Neural crest cell (in vitro differentiated cells): ENCODE measurements at places on chromosomes 13 and 19.

DNA sequence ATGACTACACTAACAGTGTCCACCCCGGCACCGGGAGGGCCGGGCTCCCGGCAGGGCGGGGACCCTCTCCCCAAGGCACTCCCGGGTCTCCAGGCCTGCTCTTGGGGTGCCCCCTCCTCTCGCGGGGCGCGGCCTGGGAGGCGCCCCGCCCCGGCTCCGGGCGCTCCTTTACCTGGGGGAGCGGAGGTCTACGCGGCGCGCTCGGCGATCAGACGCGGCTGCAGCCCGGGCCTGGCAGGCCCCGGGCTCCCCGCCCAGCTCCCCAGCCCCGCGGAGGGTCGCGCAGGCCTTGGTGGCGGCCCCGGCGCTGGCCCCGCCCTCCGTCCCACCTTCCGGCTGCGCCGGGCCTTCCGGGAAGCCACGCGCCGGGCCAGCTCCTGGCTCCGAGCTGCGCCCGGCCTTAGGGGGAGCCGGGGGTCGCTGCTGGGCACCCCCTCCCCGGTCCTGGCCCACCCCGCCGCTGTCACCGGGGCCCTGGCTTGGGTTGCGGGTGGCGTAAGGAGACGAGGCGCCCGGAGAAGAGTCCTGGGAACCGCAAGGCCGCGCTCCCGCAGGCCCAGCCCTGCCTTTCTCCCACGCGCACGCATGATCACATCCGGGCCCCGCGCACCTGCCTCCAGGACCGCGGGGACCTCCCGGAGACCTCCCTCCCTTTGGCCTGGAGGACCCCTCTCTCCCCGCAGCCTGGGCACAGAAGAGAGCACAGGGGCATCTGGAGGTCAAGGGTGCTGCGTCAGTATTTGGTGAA is at the start of gene C19orf12:
C19orf12 (minus strand) TSS at position 309 of the 748 bp plus-strand sequence. CDS start 6,848 bp downstream, outside the sequence.
- DNase-seq, result peak; percentile 59

GRCh38 chr13:85031771-85032170 is 767.4 kb downstream of the SLITRK6 start:
- no peak for DNase-seq

- no peak for DNase-seq
Observed at GRCh38 chr13:32107474-32107873, 75.9 kb downstream of the FRY start.

GRCh38 chr13:74280795-74281490 is 146.7 kb upstream of the KLF12 start:
- DNase-seq, result no peak

DNA sequence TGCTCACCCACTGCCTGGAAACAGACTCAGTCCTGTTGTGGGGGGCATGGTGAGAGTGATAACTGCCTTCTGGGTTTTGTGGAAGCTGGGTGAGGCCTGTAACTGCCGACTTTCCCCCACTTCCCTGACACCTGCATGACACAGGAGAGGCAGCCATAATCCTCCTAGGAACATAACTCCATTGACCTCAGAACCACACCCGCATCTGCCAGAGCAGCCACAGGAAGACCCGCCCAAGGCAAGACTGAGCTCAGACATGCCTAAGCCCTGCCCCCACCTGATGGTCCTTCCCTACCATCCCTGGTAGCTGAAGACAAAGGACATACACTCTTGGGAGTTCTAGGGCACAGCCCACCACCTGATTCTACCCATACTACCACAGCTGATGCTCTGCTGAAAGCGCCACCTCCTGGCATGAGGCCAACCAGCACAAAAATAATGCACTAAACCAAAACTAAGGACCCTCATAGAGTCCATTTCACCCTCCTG is 326.7 kb downstream of the RBM26 start:
- DNase-seq, result no peak

GRCh38 chr19:49497047-49497788 is 984 bp downstream of the RPS11 start:
- DNase-seq, result no peak

DNA sequence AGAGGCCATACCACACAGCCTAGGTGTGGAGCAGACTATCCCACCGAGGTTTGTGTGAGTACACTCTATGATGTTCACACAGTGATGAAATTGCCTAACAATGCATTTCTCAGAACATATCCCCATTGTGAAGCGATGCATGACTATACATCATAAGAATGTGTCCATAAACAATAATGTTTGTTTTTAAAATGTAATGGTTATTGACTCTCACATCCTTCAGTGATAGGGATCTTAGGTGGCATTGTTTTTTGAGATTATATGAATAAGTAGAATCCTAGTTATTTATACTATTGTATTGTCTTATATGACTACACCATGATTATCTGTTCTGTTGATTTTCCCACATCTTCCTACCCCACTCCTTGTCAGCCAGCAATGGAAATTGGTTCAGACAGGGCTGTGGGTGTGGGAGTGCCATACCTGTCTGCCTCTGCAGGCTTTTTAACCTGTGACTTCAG is 13.6 kb downstream of the CCNA1 start:
- no peak for DNase-seq

DNA sequence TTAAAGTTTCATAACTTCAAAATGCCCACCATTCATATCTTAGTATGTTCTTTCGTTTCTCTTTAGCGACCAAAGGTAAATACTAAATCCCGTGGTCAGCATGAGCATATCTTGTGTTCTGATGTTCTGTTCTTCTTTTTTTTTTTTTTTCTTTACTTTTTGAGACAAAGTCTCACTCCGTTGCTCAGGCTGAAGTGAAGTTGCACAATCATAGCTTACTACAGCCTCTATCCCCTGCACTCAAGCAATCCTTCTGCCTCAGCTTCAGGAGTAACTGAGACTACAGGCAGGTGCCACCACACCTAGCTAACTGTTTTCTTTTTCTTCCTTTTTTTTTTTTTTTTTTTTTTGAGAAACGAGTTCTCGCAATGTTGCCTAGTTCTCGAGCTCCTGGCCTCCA is 60.9 kb upstream of the ATP12A start:
- DNase-seq, result no peak

GRCh38 chr13:75946536-75947284 is 310.6 kb downstream of the LMO7 start:
- no peak for DNase-seq

DNA sequence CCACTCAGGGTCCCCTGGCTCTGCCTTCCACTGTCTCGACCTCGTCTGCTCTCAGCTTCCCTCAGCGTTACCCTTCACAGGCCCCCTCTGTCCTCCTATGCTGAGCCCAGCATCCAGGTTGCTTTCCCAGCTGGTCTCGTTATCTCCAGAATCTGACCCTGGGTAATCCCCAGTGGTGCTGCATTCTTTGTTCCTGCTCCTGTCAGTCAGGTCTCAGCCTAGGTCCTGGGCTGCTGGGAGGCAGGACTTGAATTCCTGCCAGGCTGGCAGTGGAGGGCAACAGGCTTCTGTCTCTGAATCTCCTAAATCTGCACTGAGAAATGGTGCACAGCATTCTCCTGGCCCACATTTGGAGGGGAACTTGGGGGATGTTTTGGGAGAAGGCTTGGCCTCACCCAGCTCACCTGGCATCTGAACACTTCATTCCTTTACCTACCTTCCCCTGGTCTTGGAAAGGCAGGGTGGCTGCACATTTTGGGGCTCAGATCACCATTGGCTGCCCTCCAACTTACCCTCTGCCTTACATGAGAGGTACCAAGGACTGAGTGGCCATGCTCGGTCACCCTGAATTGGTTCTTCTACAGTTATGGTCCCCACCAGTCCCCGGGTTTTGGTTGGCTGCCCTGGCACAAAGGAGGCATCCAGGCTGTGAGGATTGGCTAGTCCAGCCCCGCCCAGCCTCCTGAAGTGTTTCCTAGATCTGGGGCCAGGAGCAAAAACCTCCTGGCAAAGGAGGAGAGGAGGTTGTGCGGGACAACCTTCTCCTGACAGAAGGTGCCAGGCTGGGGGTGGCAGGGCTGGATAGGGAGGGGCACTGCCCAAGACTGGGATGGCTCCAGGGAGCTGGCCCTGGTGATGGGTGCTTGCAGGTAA is at the start of gene CYP4F8:
CYP4F8 (plus strand) TSS at position 712 of the 873 bp plus-strand sequence. CDS start 399 bp downstream, outside the sequence.
- DNase-seq, result no peak

- no peak for DNase-seq
Observed at GRCh38 chr13:78131811-78132210, 213.2 kb upstream of the EDNRB start.
